Activated naive CD8-positive, alpha-beta T cell treated with anti-CD3 and anti-CD28 coated beads, Interleukin-2, amount 10 ng/mL, durations not matched to agents 7 days and 5 days (primary cell): ENCODE measurements at places on chromosomes 13 and 19.

DNA sequence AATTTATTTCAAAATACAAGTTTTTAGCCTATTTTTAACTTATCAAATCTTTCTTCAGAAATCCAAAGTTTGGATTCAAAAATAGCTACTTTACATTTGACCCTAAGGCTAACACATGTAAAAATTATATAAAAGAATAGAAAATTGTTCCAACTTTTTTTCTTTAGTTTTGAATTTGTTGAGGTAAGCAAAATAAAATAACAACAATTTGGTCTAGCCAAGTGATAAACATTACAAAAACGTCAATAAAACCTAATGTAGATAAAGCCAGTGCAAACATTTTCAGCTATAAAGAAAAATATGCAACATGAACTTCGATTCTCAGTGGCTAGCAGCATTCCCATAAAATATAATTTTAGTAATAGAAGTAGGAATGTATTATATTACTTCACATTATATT, 400.3 kb downstream of the PCDH9 start:
- DNase-seq: no peak

DNA sequence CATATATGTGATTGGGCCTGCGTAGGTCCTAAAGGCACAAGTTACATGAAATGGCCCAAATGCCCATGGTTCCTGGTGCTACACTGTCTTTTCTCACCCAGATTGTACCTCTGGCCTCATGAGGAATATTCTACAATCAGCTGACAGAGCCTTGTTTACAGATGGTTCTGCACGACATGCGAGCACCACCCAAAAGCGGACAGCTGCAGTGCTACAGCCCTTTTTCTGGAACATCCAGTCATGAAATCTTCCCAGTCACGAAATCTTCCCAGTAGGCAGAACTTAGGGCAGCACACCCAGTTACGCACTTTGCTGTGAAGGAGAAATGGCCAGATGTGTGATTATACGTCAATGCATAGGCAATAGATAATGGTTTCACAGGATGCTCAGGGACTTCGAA, 7.7 kb upstream of the ELF1 start:
- DNase-seq: no peak

DNA sequence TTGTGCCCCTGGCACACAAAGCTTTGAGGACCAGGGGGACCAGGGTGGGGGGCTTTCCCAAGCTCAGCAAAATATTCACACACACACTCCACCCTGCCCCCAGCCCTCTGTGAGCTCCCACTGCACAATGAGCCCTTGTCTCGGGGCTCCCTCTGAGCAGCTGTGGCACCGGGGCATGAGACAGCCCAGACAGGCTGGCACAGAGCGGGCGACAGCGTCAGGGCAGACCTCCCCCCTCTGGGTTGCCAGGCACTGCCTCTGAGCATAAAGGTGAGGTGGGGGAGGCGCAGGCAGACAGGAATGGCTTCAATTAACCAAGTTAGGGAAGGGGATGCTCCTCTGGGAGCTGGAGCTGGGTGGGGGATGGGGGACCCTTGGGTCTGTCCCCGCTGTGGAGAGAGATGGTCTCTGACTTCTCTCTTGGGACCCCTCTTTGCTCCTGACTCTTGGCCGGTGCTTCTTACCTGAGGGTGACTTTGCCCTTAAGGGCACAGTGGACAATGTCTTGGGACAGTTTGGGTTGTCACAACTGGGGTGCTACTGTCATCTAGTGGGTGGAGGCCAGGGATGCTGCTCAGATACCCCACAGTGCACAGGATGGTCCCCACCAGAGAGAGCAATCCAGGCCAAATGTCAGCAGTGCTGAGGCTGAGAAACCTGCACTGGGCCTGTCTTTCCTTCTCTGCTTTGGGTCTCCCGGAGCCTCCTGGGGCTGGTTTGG, 30.3 kb downstream of the LYL1 start:
- DNase-seq: no peak

DNA sequence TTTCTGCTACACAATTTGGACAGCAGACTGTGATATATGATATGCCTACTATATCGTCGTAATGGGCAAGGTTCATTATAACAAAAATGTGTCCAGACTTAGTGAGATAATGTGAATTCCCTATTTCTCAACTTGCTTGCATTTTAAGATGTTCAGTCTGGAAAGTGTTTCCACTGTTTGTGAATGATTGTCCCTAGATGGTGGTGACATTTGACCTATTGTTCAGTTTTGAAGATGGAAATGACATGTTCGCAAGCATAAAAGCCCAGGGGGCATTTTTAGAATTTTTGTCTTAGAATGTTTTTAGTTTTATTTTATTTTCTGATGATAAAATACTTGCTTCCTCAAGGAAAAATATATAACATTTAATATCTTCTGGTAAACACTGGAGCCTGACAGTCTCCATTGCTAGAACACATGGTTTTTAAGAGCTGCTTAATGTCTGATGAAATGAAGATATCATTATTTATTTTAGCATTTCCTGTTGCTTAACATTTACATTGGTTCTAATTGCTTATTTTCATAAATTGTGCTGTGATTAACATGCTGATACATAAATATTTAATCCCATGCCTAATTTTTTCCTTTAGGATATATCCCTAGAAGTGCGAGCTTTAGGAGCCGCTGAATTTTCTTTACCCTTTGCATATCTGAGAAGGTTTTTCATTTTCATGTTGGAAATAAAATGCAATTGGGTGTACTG, 27.1 kb downstream of the MBNL2 start:
- DNase-seq: no peak

GRCh38 chr13:29292045-29292444, 303.4 kb downstream of the SLC7A1 start:
- no peak for DNase-seq

- DNase-seq: no peak
Observed at GRCh38 chr13:36067746-36068381, 63.3 kb downstream of the DCLK1 start.

DNA sequence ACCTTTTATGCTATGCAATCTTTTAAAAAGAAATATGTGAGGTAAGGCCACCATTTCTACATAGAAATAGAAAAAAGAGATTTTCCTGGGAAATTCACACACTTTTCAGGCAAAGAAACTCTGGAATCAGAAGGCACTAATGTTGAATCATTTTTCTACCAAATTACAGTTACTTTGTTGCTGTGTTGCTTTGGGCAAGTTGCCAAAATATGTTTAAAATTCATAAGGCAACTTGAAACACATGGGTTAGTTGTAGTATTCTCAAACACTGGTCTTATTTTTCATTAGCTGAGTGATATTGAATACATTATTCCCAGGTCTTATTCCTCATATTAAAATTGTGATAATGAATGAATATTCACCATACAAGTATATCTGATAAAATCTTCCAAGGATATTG, 195.0 kb upstream of the SLITRK1 start:
- DNase-seq: no peak
